ENCODE measurements at places on chromosomes 6 and 20.

DNA sequence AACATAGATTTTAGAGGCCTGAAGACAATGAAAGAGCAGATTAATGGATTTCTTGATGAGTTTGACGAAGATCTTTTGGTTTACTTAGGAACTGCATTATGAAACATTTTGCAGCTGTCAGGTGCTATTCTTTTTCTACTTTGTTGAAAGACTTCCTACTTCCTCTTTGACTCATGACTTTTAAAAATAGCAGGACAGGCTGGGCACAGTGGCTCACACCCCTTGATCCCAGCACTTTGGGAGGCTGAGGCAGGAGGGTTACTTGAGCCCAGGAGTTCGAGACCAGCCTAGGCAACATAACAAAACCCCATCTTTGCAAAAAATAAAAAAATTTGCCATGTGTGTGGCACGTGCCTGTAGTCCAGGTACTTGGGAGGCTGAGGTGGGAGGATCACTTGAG lies 52.0 kb downstream of the ITCH start:
- no peak for DNase-seq

GRCh38 chr6:94548201-94548600 lies 1029.1 kb upstream of the MANEA start:
- no peak for DNase-seq

DNA sequence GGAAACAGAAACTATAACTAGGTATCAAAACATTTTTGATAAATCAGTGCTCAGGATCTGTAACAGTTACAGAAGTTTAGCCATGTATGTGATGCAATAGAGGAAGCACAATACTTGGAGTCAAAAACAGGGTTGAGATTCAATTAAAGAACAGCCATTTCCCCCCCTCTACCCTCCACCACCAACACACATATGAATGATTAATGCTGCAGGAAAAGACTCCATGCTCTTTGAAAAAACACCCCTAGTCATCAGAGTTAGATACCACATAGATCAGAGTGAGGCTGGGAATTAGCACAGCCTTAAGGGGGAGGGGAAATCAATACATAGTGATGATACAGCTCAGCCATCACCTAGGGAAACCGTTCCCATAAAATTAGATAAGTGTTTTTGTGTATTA lies 108.9 kb upstream of the EMILIN3 start:
- no peak for DNase-seq

GRCh38 chr6:156718647-156719394 lies 58.4 kb upstream of the ARID1B start:
- DNase-seq: no peak

DNA sequence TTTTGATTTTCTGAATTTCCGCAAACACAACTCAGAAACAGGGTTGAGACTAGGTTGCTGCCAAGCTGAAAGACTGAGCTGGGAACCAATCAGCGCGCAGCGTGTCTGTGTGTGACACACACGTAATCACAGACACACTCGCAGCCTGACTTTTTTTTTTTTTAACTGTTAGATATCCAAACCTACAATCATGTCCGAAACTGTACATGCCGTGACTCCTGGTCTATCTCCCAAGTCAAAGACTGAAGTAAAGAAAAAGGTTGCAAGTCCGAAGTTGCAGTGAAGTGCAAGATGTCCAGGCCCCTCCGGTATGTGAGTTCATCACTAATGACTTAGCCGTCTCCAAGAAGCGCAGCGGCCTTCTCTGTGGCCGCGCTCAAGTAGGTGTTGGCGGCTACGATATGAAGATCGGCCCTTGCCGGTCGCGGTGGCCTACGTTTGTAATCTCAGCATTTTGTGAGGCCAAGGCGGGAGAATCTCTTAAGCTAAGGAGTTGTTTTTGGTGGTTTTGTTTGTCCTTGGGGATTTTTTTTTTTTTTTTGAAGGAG lies 108.2 kb downstream of the HFE start:
- DNase-seq: peak; percentile 97

- no peak for DNase-seq
Observed at GRCh38 chr6:31586008-31586407, at the start of gene LST1. TSS of gene LST1 (plus strand) at chr6:31586277. CDS start at chr6:31587300, 1,023 bp downstream.

DNA sequence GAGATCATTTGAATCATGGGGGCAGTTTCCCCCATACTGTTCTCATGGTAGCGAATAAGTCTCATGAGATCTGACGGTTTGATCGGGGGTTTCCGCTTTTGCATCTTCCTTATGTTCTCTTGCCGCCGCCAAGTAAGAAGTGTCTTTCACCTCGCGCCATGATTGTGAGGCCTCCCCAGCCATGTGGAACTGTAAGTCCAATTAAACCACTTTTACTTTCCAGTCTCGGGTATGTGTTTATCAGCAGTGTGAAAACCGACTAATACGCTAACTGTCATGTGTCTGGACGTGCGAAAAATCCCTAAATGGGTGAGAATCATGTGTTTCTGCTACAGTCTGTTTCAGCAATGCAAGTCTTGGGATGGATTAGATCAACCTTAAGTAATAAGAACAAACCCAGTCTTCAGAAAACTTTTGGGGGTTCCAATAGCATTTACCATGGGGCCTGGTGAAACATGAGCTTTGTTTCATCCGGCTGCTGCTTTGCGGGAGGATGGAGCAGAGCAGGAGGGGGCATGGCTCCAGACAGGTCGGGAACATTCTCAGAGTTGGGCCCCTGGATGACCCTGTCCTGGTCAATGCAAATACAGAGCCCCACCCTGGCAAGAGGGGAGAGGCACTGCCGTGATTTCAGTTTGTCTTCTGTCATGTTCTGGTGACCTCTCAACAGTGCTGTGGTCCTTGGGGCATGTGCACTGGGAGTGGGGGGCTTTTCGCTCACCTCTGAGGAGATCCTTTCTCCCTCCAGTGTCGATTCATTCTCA lies 41.5 kb downstream of the CTCFL start:
- DNase-seq: peak; percentile 14

- no peak for DNase-seq
Observed at GRCh38 chr6:28160233-28160632, 18.6 kb downstream of the ZKSCAN8 start.

DNA sequence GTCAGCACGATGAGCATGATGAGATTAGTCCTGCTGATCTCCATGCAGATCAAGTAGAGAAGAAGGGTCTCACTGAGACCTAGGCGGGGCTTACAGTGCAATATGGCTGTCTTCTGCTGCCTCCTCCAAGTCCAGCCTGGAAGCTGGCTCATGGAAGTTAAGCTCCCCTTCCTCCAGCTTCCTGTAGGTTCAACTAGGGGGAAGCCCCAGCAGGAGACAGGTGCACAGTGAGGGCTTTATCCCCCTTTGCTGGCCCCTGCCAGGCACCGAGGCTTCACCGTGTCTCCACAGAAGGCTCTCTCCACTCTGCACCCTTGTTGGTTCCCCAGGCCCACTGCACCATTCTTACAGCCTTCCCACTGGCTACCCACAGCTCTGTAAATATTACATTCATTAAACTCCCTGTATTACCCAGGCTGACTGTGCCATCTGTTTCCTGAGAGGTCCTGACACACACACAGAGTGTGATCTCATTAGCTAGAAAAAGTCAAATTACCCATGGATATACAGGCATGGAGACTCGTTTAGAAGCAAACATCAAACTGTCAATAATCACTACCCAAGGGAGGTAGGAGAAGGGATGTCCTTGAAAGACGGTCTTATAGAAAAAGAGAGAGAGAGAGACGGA lies 90.4 kb downstream of the SLC2A10 start:
- peak; percentile 20 for DNase-seq

DNA sequence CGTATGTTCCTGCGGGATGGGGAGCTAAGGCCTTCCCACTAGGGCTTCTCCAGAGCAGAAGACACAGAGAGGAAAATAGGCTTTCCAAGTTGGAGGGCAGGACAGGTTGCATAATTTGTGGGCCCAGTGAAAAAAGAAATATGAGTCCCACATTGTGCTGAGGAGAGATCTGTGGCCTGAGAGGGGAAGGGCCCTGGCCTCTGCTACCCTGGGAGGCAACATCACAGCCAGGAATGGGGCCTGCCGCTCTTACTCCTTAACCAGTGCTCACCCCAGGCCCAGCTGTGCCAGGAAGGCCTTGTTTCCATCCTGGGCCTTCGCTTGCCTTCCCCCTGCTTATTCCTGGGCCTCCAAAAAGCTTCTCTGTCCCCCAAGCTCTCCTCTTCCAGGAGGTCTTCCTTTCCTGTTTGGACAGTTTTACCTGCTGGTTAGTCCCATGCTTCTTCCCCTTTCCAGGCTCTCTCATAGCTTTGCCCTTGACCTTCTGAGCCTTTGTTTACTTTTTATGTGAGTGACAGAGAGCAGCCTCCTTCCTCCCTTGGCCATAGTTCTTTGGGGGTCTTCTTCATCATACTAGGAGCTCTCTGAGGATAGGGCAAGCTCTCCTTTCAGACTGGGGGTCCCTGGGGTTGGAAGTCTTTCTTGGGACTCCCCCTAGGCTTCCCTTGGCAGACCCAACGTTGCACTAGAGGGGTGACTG lies 26.2 kb upstream of the VEGFA start:
- peak; percentile 38 for DNase-seq

DNA sequence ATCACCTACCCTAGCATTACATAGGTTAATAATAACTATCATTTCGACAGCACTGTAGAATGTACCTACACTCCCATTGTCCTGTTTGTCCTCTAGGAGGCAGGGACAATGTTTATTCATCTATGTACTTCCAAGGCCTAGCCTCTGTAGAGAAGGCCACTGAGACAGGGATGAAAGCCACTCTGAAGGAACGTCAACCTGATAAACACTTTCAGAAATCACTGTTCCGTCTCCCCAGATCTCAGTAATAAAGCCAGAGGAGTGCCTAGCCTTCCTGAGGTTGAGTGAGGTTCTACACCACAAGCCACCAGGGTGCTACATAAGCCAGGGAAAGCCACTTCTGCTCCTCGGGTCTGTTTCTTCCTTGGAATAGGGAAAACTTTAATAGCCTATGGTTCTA lies 44.8 kb downstream of the POPDC3 start:
- no peak for DNase-seq

DNA sequence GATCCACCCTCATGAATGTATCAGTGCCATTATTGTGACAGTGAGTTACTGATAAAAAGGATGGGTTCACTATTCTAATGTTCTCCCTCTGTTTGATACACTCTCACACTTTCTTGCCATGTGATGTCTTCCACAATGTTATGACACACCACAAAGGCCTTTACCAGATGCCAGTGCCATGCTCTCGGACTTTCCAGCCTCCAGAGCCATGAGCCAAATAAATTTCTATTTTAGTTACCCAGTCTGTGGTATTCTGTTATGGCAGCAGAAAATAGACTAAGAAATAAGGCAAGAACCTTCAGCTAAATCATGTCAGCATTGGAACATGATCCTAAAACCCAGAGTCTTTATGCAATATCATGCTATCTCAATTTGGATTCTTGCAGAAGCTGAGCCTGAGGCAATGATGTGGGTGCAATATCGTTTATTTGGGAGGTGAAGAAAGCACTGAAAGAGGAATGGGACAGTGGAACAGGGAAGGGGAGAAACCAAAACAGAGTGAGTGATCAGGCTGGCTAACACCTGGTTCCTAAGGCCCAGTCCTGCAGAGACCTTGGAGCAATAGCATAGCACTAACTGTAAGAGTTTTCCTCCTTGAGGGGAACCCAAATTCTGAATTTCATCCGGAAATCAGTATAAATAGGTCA lies 130.4 kb upstream of the LRFN2 start:
- DNase-seq: no peak

DNA sequence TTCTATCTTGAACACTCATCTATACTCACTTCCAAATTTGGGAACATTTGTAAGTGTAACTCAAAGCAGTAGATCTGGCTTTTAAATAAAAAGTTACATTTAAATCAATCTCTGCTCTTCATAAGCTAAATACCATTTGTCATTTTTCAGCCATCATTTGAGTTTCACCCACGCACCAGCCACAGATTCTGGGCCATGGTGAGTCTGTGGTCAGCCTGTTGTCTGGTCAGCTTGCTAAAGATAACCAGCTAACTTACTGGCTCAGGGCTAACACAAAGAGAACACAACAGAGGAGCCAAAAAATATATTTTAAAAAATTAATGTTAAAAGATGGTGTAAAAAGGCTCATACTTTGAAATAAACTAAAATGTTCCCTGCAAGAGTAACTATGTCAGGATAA lies 181.3 kb downstream of the KIF6 start:
- DNase-seq: no peak

DNA sequence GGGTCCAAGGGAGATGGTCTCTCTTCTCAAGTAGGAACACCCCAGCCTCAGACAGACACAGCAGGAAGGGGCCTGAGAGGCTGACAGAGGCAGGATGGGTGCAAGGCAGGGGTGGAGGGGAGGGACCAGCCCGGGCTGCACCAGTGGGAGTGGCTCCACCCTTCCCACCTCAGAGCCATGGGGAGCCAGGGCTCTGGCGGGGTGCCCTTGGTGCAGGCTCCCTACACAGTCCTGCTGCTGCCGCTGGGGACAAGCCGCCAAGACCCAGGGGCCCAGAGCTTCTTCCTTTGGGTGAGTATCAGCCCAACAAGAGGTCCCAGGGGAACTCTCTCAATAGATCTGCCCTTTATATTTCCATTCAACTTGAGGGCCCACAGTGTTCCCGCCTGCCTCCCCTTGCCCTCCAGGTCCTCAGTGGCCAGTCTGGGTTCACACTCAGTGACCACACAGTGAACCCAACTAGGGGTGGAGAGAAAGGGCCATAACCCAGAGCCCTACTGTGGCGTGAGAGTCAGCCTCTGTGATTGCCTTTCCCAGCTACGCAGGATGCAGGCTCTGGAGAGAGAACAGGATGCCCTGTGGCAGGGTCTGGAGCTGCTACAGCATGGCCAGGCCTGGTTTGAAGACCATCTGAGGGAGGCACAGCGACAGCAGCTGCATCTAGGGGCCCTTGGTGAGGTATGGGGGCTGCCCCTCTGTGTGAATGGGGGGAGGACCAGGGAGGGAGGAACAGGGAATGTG lies 592 bp downstream of the SAPCD1 start:
- no peak for DNase-seq

GRCh38 chr20:51535075-51535386 lies 7.5 kb downstream of the NFATC2 start:
- DNase-seq: no peak

GRCh38 chr6:165843121-165843520 lies 180.1 kb upstream of the PDE10A start:
- no peak for DNase-seq

DNA sequence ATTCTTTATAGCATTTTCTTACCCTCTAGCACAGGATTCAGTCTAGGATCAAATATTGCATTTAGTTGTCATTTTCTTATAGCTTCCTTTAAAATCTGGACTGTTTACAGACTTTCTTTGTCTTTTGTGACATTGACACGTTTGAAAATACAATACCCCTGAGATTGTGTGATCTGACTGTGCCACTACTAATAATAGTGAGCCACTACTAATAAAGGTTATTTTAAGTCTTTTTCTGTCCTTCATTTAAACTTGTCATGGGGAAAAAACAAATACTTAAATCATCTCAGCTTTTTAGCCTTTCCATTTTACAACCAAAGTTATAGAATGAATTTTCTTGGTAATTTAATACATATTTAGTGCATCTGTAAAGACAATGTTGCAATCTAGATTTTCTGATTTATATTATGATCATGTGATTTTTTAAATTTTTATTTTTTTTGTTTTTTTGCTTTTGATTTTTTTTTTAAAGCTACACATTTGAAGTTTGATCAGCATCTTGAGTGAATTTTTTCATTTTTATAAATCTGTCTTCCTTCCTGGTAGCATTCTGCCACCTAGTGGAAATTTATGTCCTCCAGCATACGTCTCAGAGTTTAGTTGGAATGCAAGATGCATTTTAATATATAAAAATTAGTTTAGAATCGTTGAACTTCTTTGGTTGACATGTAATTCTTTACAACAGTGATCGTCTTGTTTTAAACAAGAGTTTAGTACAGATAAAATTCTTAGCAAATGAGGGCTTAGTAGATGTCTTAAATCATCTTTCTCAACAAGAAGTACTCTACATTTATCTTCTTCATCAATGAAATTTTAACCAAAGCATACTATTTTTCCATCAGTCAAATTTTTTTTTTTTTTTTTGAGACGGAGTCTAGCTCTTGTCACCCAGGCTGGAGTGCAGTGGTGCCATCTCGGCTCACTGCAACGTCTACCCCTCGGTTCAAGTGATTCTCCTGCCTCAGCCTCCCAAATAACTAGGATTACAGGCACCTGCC lies 119.4 kb downstream of the NCOA3 start:
- DNase-seq: no peak

Measured in cardiac septum (tissue), 1 donor.